IPS-NIHi11 (cell line): ENCODE measurements at places on chromosomes 11 and 22.

DNA sequence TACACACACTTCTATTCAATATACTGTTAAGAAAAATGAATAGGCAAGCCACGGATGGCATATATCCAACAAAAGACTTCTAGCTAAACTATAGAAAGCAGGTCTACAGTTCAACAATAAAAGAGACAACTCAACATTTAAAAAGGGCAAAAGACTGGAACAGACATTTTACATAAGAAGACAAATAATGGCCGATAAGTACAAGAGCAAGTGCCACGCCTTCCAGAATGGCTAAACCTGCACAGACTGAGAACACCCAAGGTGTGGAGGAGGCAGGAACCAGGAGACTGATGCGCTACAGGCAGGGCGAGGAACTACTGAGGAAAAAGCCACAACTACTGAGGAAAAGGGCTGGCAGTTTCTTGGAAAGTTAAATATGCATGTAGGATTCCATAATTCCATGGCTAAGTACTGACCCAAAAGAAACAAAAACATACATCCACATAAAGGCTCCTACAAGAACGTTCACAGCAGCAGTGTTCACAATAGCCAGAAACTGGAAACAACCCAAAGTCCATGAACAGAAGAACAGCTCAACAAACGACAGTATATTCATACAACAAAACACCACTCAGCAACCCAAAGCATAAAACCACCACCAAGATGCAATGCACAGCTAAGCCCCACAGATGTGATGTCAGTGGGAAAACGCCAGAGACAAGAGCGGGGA is 9.6 kb upstream of the MOB2 start:
- no peak for DNase-seq

- DNase-seq: no peak
Measured at GRCh38 chr22:46835693-46836092, 73.2 kb downstream of the TBC1D22A start.

GRCh38 chr11:68008381-68009337 is 1.5 kb upstream of the ALDH3B1 start:
- DNase-seq: no peak

DNA sequence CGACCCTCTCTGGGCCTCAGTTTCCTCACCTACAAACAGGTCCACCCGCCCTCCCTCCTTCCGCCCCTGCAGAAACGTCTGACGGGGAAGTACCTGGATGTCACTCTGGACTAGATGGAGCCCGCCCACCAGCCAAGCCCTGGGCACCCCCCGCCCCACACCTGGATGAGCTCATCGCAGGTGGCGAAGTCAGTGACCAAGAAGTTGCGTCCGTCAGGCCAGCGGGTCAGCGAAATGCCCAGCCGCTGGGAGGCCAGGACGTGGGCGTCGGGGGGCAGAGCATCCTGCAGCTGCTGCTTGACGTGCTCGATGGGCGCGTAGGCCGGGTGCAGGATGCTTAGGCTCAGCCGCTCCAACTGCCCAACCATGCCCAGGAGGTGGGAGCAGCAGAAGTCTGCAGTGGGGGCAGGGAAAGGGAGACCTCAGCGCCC is 897 bp downstream of the PNPLA5 start:
- no peak for DNase-seq

DNA sequence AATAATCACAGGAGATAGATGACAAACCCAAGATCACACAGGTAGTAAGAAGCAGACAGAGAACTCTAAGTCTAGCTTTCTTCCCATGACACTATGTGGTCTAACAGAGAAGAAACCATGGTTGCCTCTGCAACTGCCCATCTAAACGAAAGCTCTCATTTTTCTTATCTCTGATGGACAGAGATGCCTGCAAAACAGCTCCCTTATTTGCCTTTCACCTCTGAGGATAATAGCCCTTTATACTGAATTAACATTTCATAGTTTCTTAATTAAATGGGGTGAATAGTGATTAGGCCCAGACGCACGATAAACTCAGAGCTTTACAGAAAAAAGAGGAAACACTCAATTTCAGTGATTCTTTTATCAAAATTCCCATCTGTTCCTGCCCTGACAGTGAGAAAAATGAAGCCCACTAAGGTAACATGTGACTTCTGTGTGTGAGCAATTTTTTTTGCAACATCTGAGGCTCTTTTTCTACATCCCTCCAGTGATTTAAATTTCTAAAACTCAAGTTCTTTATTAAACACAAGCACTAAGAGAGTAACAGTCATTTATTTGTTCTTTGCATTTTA is 24.6 kb downstream of the OR2AG2 start:
- no peak for DNase-seq

GRCh38 chr11:131817687-131818188 is 447.3 kb downstream of the NTM start:
- DNase-seq: no peak

GRCh38 chr11:2321311-2321683 is 19.5 kb downstream of the TSPAN32 start:
- no peak for DNase-seq

- DNase-seq: no peak
Measured at GRCh38 chr11:66907751-66908630, 50.2 kb downstream of the PC start.

GRCh38 chr11:19805376-19805775 is 92.7 kb downstream of the NAV2 start:
- DNase-seq: no peak

- DNase-seq: no peak
Measured at GRCh38 chr11:116267146-116267545, 505.6 kb downstream of the BUD13 start.

DNA sequence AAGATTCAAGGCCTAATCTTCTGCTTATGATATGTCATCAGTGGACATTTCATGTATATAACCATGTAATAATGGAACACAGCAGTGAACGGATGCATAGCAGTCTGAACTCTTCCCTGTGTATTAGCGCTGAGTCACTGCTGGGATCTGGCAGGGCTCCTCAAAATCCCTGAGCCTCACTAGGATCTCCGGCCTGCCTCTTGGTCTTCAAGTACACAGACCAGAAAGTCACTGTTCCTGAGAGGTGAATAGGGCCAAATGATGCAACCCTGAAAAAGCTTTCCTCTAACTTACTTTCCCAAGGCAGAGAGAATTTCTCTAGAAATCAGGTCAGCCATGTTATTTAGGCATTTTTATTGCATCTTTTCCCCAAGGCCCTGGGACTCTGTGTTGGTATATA is 35.0 kb downstream of the POU2AF1 start:
- DNase-seq: no peak

DNA sequence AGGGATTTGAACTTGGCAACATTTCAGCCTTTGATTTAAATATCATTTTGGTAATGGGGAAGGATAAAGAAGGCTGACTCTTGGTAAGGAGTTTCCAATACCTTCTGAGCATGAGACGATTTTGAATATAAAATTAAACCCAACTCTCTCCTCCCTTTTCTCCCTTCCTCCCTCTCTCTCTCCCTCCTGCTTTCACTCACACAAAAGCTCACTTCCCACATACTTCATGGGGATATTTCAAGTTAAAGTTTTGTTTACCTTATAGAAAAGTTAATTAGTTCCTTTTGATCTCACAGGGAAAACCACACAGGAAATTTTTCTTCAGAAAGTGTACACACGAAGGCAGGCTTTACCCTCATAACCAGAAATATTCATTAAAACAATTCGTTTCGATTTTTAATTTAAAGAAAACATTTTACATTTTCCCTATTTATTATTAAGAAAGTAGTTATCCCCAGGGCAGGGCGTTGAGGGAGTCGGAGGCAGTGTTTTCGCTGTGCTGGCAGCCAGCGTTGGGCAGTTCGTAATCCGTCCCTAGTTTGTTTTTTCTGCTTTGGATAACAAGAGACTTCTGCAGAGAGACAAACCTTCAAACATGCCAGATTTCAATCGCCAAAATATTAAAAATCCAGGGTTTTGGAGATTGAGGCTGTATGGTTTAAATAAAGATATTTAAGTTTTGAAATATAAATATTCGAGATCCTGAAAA is 25.3 kb upstream of the ALX4 start:
- DNase-seq: no peak
